ENCODE measurements at places on chromosomes 16 and 17.
A peak's percentile ranks its signal among the peaks of the same experiment; 100 is the strongest.

GRCh38 chr17:74515941-74516340 is 15.3 kb downstream of the CD300LB start:
- no peak for DNase-seq

DNA sequence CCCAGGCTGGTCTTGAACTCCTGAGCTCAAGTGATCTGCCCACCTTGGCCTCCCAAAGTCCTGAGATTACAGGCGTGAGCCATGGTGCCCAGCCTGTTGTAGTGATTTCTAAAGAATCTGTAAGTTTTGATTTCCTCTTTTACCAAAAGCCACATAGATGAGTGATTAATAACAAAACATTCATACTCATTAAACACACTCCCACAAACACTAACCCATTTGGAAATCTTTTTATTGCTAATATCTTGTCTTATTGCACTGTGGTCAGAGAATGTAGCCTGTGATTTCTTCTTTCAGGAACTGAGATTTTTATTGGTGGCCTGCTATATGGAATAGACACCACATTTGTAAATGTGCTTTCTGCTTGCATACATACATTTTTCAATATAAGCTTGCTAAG is 31.6 kb downstream of the MYH10 start:
- DNase-seq = no peak

GRCh38 chr17:43021741-43022512 is at the start of gene VAT1:
TSS of gene VAT1 (minus strand) at chr17:43022385. CDS start at chr17:43022322, 63 bp downstream.
- DNase-seq = peak; percentile 50

- DNase-seq = no peak
These were observed 103.2 kb downstream of the NTN1 start for GRCh38 chr17:9124554-9124935.

GRCh38 chr16:49514073-49514980 is 140.7 kb downstream of the C16orf78 start:
- DNase-seq = peak; percentile 17

DNA sequence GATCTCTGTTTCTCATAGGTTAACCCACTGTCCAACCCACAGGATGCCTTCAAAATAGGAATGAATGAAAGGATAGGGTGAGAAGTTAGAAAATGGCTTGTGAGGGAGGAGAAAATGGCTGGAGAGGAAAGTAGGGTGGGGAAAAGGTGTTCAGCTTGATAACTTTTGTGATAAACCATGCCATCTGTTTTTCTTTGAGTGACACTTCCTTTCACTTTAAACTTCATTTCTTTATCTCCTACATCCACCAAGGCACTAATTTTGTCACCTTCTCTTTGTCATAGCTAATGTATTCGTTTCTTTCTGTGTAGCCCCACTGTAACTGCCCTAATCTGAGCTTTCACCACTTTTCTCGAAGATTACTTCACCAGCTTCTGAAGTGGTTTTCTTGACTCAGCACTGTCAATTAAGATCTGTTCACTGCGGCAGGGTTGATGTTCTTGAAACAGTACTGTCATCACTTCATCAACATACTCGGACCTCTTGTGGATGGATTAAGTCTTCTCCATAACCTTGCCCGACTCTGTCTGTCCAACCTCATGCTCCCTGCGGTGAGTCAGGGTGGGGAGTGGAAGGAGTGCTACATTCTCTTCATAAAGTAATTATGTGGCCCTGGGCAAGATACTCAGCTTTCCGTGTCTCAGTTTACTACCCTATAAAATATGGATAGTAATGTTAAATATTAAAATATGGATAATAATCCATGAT is 5.5 kb upstream of the KRT10 start:
- DNase-seq = no peak

- DNase-seq = no peak
These were observed 388.0 kb downstream of the WWOX start for GRCh38 chr16:78487471-78487870.

DNA sequence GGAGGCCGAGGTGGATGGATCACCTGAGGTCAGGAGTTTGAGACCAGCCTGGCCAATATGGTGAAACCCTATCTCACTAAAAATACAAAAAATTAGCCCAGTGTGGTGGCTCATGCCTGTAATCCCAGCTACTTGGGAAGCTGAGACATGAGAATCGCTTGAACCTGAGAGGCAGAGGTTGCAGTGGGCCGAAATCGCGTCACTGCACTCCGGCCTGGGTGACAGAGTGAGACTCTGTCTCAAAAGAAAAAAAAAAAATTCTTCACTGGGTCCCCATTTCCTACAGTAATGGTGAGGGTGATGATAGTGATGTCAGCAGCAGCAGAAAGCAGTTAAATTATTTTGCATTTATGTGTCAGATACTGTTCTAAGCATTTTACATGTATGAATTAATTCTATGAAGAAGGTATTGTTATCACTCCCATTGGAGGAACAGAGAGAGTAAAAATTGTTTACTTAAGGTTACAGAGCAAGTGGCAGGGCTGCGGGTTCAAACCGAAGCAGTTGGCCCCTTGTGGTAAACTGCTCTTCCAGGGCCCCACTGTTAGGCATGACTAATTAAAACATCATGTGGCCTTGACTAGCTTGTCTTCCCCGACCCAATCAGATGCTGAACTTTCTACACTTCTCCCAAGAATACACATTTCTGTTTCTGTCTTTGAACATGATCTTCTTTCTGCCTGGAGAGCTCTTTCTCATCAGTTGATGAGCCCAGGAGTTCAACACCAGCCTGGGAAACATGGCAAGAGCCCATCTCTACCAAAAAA is 45.8 kb downstream of the STAT3 start:
- DNase-seq = no peak

GRCh38 chr17:43396491-43397060 is 2.2 kb upstream of the ARL4D start:
- DNase-seq = no peak

DNA sequence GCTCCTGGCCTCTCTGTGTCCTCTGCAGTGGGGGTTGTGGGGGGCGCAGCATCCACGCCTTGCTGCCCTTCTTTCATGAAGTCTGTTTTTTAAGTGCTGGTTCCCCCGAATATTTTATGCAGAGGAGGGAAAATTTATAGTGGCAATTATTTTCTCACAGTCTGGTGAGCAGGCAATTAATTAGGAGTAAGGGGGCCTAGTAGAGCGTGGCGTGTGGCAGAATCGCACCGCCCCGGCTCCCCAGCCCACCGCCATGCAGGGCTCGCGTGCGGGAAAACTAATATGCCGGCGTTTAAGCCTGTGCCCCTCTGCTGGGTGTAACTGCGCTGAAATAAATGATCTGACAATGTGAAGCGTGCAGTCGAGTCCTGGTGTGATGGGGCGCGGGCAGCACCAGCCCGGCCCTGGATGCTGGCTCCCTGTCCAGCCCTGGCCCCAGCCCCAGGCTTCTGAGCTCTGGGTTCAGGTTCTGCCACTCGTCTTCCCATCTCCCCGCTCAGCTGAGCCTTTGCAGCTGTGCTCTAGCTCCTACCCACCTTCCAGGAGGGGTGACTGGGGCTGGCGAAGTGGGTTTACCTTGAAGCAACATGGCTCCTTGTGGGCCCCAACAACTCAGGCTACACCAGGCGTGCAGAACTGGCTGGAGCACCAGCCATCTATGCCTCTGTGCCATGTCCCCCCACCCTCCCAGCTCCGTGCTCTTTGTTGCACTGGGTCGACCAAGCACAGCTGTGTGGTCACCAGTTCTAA is 13.8 kb downstream of the ENGASE start:
- DNase-seq = no peak

- DNase-seq = no peak
These were observed 50.2 kb downstream of the ANKFN1 start for GRCh38 chr17:56203430-56203829.

- DNase-seq = peak; percentile 58
These were observed 289.4 kb downstream of the SEC14L1 start for GRCh38 chr17:77429969-77430752.

- no peak for DNase-seq
These were observed 89.7 kb upstream of the CCL1 start for GRCh38 chr17:34452769-34453168.

DNA sequence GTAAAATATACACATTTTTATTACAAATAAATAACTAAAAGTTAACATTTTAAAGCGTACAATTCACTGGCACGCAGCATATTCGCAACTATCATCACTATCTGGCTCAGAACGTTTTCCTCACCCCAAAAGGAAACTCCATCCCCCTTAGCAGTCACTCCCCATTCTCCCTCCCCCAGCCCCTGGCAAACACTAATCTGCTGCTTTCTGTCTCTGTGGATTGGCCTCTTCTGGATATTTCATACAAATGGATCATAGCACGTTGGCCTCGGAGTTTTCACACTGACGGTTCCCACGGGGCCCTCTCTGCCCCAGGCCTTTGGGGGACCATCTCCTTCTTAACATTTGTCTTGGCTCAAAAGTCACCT is 64.6 kb downstream of the RTN4RL1 start:
- no peak for DNase-seq
